ENCODE measurements at places on chromosomes 6 and 20.

GRCh38 chr6:160477901-160478300 is 129.7 kb downstream of the SLC22A3 start:
- DNase-seq: no peak

DNA sequence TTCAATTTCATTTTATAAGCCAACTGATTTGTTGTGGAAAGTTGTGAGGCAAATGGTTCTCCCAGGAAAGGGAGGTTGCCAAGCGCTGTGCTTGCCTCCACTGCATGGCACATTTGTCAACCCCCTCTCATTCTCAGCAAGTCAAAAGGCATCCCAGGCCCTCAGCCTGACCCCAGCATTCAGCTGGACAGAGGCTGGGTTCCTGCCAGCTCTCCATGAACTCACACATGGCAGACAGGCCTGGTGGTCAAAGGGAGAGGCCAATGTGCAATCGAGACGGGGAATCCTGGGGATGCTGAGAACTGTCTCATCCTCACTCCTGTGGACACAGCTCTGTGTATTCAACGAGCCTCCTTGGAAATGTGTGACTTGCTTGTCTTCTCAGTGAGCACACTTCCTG is 106.0 kb upstream of the CDH4 start:
- DNase-seq: no peak

- DNase-seq: peak; percentile 79
Observed at GRCh38 chr20:50425076-50425475, 85.1 kb upstream of the PTPN1 start.

DNA sequence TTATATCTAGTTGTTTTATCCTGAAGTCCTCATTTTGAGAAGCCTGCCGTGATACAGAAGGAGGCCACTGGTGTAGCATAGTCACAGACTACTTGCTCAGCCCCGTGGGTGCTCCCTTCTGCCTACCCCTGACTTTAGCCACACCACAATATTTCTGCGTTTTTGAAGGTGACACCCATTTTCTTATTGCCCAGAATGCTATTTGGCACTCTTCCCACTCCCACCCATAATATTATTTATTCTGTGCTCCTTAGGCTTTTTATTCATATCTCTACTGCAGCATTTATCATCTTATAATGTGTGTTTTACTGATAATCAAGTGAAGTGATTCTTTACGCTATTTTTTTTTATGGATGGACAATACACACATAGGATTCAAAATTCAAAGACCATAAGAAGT is 107.3 kb downstream of the OR2B2 start:
- no peak for DNase-seq

DNA sequence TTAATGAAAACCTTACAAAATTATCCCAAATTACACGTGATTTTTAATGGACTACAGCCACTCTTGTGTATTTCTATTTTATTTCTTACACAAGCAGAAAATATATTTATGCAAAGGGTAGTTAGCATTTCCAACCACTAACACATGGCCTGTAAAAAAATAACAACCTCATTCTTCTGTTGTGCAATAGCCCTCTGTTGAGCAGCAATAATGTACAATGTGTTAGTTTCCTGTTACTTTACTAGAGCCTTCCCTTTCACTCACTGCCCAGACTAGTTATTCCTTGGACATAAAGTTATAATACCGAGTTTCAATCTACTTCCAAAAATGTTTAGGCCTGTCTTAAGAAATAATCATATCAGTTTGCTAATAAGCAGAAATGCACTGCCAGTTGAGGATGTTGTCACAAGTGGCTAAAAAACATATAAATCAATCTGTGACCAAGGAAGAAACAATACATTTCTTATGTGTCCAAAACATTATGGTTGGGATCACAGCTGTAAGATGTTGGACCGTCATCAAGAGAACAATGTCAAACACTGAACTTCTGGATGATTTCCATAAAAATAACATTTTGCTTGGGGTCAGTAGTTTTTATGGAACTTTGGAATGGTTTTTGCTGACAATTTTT is 73.6 kb upstream of the RNF146 start:
- no peak for DNase-seq

DNA sequence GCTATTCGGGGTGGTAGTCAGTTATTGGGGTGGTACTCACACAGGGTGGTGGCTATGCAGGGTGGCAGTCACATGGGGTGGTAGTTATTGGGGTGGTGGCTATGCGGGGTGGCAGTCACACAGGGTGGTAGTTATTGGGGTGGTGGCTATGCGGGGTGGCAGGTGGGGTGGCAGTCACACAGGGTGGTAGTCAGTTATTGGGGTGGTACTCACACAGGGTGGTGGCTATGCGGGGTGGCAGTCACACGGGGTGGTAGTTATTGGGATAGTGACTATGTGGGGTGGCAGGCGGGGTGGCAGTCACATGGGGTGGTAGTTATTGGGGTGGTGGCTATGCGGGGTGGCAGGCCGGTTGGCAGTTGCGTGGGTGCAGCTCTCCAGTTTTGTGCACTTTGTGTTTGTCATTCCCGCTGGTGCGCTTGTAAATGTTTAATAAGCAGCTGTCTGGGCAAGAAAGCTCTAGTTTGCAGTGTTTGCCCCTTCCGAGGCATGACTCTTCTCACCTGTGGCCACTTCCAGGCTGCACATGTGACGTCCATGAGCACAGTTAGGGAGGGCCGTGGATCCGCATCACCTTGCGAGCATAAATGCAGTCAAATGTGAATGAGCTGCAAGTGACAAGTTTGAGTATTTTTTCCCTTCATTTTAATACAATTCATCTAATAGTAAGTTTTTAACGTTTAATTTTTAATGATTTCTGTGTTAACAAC is 219.0 kb upstream of the CST7 start:
- DNase-seq: no peak

DNA sequence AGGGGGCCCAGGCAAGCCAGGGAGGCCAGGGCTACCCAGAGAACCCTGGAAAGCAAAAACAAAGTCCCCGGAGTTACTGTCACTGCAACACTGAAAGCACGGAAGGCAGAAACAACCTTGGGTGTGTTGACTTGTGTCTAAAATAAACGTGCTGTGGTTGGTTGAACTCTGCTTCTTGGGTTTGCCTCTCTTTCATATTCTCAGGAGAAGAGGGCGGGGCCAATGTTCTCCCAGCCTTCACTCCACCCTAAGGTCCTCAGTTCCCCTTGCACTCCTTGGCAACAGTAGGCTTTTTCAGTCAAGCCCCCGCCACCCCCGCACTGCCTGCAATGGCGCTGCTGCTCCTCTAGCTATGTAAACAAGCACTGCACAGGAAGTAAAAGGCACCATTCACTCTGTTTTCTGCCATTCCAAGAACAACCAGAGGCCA is 60.9 kb downstream of the COL9A1 start:
- peak; percentile 64 for DNase-seq

GRCh38 chr20:57711826-57712225 is 2.0 kb upstream of the PMEPA1 start:
- no peak for DNase-seq

DNA sequence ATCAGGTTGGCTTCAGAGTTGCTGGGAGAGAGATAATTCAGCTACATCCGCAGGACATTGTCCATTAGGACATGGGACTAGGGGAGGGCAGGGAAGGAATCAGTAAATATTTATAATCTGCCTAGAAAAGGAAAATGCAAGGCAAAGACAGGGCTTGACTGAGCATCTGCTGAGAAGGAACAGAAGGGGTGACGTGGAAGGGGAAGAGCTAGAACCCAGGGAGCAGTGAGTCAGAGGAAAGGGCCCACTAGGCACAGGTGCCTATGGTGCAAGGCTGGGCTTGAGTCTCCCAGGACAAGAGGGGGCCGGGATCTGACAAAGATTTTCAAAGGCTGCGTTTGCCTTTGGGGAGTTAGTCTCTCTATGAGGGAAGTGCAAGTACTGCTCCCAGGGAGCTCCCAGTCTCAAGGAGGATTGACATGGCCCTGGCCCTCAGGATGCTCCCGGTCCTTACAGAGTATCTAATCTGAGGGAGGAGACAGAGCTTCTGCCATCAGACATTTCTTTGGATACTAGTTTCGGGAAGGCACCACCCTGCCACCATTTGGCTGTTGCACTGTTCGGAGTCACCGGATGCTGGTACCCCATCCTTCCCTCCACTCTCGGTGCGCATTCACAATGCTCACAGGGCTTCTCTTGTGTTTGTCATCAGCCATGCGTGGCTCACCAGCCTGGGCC is 21.9 kb downstream of the VEGFA start:
- DNase-seq: no peak

DNA sequence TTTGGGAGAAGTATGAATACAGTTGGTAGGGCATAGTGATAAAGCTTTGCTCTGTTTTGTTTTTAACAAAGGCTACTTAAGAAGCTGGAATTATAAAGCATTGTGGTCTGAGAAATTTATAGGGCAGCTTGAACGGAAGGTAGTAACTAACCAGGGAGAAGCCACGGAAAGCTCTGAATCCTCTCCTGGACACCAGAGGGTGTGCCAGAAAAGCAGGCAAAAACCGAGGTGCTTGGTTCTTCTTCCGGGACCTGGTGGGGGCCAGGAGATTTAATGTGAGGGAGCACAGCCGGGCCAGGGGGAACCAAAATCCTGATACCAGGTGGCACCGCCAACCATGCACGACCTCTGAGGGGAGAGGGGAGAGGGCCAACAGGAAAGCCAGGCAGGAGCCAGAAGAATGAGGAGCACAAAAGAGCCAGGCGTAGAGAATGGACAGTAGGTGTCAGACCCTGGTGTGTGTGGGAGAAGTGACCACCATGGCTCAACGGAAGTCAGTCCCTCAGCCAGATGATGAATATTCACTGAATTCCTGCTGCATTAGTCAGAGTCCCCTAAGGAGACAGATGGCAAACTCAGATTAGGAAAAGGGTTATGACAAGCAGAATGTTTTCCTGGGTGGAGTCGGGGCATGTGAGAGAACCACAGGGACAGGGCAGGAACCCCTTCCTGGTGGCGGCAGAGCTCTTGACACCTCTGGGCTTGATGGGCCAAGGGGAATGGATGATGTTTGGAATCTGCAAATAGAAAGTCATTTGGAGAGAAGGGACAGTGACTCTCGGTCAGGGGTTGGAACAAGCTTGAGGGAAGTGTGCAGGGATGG is 262.3 kb downstream of the ZNF217 start:
- DNase-seq: peak; percentile 74

- DNase-seq: no peak
Observed at GRCh38 chr6:437037-437392, 45.5 kb downstream of the IRF4 start.

- peak; percentile 48 for DNase-seq
Observed at GRCh38 chr20:6074145-6074561, 20.3 kb upstream of the LRRN4 start.

DNA sequence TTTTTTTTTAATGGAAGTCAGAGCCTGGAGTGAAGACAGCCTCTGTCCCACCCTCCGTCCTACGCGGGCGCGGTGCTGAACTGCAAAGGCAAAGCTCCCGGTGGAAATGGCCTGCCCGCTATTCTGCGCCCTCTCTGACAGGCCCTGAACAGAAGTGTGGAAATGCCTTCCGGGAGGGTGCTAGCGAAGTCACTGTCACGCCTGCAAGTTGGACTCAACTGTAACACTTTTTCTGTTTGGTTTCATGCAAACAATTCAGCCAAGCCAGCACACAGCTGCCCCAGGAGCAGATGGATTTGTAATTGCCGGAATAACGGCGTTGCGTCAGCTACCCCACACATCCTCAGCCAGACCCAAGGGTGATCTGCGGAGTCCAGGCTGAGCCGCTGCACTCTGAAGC is 107.6 kb downstream of the PSMB1 start:
- DNase-seq: no peak

GRCh38 chr6:139187489-139187888 is 52.6 kb downstream of the HECA start:
- DNase-seq: no peak

GRCh38 chr6:48071833-48072232 is 39.2 kb downstream of the PTCHD4 start:
- DNase-seq: no peak
